NCI-H1092 treated with DMSO at 0.1 percent for 48 hours (cell line): ENCODE measurements at places on chromosomes 4 and X.
A peak's percentile ranks its signal among the peaks of the same experiment; 100 is the strongest.

GRCh38 chr4:68287704-68288392 is 42.4 kb upstream of the TMPRSS11B start:
- no peak for DNase-seq

GRCh38 chr4:15457406-15458201 is 12.1 kb upstream of the CC2D2A start:
- peak; percentile 20 for DNase-seq

DNA sequence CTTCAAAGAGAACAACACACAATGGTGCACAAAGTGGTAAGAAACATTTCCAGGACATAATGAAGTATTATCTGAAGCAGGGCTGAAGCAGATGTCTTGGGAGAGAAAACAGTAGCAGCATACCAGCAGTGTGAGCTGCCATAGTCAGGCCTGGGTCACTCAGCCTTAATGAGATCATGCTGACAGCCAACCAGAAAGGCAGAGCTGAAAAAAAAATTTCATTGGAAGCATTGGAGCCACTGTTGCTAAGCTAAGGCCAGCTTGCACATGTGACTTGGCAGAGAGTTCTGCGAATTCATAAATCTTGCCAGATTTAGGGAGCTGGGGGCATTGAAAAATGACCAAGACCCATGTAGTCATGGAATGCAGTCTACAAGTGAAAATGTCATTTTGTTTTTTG is 444.0 kb upstream of the PITX2 start:
- no peak for DNase-seq

GRCh38 chrX:149650162-149650561 is 18.6 kb upstream of the TMEM185A start:
- no peak for DNase-seq

DNA sequence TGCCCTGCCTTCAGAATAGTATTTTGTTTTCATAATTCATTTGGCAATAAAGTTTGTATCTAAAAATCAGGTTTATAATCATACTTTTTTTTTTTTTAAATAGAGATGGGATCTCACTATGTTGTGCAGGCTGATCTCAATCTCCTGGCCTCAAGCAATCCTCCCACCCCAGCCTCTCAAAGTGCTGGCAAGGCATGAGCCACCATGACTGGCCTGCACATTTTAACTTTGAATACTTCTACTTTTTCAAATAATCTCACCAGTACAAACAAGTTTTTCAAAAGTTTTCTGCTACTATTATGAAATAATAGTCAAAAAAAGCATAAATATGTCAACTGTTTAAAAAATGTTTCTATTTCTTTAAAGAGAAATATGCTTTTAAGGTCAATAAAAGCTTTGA is 69.6 kb upstream of the GPR34 start:
- DNase-seq = no peak
